ENCODE measurements at places on chromosomes 11 and 22.

DNA sequence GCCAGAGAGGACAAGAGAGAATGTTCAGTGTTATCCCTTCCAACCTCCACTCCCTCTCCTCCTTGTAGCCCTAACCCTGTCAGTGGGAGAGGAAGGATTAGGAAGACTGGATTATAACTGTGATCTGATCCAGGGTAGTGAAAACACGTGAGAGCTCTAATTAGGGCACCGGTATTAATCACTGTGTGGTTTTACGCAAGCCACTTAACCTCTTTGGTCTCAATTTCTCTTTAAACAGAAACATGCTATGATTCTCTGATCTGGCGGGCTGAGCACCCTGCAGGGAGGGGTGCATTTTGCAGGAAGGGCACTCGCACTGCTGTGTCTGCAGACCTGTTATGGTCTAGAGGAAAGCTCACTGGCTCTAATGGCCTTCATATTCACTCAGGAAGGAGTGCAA, 11.5 kb downstream of the RPL27A start:
- DNase-seq, result no peak

DNA sequence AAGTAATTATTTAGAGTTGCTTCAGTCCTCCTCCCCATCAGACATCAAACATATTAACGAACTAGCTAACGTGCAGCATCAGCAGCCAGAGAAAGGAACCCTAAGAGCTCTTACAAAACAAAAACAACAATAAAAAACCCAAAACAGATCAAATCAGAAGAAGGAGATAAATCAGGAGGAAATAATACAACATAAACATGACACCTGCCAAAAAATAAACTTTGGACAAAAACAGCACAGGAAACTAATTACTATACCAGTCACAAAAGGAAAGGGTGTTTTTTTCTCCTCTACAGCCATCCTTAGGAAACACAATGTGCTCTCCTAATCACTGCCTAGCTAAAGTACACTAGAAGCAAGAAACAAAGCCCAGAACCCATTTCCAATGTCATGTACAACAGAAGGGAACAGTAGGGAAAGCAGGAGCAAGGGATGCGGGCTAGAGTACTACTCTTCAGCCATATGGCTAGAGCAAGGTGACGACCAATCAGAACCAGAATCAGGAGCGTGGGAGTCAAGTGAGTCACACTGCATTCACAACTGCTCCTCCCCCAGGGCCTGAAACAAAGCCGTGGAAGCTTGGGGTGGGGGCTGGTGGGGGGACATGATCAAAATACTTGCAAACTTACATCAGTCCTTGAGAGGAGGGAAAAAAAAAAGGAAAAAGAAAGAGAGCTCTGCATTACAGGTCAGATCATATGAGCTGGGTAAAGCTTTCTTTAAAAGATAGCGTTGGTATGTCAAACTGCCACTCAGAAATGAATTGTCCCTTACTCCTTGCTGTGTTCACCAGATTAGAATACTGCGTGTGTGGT, 60.4 kb downstream of the LARGE2 start:
- DNase-seq, result no peak

GRCh38 chr11:5557751-5558150, 9.4 kb upstream of the OR52H1 start:
- no peak for DNase-seq

DNA sequence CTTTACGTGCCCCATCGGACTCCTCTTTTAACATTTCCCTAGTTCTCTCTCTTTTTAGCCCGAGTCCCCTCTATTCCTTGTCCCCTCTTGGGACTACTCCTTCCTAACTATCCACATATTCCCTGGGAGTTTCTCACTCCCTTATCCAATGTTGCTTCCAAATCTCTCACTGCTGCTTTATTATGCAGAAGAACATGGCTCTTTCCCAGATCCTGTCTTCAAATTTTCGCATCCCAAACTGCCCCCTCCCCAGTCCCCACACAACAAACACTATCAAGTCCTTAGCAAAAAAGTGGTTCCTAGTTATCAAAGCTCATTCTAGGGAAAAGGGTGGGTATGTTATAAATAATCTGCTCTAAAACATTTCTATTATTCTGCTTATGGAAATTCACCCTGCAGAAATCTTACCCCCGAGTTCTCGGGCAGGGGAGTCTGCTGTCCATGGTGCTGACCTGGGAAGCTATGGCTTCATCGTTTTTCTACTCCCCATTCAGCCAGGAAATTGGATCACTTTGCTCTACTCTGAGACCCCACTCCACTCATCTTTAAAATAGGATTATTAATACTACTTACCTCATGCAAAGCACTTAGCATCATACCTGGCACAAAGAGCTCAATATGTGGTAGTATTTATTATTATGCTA, 393.5 kb downstream of the BUD13 start:
- DNase-seq, result no peak

DNA sequence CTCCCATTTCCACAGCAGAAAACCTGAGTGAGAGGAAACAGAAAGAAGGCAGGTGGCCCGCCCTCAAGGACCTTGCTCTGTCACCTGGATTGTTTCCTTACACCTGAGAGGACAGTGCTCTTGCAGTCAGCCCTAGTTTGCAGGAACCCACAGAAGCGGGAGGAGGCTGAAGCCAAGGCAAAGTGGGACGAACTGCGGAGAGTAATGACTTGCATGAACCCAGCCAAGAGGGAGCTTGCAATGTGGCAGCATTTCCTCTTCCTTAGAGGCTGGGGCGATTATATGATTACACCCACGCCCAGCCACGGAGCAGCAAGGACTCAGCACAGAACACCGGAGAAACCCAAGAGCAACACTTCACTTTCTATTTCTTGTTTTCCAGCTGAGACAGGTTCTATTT, 102.6 kb downstream of the SPON1 start:
- DNase-seq, result no peak
